Stimulated activated CD8-positive, alpha-beta memory T cell treated with anti-CD3 and anti-CD28 coated beads, Interleukin-12 subunit alpha, Interleukin-12 subunit beta, amount 100 ng/mL, for 4 hours (primary cell): ENCODE measurements at places on chromosomes 16 and 17.

GRCh38 chr17:36721560-36722120 is 120.3 kb downstream of the MRM1 start:
- no peak for DNase-seq

DNA sequence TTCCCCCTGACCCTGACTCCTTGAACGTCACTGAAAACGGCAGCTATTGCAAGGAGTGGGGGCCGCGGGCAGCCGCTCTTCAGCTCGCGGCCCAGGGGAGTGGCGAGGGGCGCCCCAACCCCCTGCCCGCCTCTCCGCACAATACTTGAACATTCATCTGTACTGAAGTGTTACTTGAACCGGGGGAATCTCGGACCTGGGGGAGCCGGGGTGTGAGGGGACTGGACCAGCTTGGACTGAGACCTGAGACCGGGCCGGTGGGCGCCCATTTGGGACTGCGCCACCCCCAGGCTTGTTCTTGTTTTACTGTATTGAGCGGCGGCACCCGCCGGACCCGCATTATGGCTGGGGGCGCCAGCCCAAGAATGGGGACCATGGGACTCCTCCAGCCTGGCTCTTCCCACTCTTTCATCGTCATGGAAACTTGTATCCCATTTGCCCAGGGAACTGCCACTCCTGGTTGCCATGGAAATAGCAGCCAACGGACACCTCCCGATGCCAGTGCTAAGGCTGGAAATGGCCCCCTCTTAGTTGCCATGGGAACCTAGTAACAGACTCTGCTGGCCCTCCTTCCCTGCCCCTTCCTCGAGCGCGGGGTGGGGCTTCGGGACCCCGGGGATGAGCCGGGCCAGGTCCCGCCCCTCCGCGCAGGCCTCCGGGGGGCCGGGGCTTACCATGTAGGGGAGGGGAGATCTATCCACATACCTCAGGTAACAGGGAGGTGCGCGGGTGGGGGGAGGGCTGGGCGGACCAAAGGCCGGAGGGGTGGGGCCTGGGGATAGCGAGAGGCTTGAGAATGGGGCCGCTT is 805 bp upstream of the ORAI3 start:
- DNase-seq: no peak

DNA sequence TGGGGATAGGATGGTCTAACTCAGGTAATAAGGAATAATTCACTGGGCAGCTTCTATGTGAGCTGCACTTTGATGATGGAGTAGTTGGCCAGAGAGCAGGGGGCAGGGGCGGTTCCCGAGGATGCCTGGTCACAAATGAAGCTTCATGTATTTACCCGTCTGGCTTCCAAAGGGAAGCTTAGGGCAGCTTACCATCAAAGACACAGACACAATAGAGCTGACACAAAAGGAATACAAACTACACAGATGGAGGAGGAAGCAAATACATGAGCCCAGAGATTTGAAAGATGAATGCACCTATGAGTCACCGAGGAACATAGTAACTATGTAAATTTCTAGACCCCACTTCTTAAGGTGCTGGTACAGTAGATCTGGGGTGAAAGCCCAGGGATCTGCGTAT is 8.7 kb upstream of the EMP2 start:
- DNase-seq: no peak

DNA sequence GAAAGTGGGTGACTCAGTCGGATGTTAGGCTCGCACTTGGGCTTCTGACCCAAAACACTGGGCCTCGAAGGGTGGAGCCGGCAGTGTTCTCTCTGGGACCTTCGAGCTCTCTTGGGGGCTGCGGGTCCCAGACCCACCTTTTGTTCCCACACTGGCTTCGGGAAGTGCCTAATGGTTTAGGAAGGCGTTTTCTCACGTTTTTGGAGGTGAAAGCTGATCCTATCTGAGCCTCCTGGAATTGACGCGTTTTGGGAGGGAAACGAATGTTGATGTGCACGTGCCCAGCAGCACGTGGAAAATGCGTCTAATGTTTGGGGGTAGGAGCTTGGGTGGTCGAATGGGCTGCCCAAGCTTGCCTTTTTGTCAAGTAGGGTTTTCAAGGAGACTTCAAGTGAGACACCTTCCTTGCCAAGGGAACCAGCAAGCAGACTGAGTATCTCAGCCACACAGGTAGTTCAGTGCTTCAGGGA is 666 bp downstream of the HGS start:
- DNase-seq: no peak

GRCh38 chr16:81544261-81544660 is 99.7 kb downstream of the CMIP start:
- DNase-seq: no peak

DNA sequence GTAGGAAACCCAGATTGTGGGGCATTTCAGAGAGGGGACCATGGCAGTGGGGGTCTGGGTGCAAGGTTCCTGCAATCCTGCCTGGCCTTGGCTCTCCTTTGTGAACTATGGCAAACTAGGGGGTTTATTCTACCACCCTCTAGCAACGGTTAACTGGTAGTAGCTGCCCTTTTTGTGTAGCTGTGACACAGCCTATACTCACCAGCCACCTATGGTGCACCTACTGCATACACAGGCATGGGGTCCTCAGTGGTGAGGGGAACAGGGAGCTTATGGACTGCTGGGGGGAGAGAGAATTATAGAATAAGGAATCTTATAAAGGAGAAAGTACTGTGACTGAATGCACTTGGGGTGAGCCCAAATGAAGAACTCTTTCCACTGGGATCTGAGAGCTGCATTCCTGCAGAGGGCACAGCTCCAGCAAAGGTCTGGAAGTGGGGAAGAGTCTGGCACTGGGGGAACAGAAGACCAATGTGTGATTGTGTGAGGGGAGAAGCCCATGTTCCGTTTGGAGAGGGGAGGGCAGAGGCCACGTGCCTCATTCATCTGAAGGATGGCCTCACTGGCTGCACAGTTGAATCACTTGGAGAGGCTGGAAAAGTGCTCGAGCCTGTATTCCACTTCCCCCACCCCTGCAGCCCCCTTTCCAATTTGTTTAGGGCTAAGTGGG is 2.1 kb downstream of the MT1X start:
- DNase-seq: no peak

- no peak for DNase-seq
Measured at GRCh38 chr16:88924834-88925539, 52.0 kb downstream of the CBFA2T3 start.

GRCh38 chr17:37813751-37814150 is 68.9 kb upstream of the HNF1B start:
- no peak for DNase-seq

GRCh38 chr17:49880291-49881053 is 32.6 kb upstream of the TAC4 start:
- DNase-seq: peak; percentile 43

DNA sequence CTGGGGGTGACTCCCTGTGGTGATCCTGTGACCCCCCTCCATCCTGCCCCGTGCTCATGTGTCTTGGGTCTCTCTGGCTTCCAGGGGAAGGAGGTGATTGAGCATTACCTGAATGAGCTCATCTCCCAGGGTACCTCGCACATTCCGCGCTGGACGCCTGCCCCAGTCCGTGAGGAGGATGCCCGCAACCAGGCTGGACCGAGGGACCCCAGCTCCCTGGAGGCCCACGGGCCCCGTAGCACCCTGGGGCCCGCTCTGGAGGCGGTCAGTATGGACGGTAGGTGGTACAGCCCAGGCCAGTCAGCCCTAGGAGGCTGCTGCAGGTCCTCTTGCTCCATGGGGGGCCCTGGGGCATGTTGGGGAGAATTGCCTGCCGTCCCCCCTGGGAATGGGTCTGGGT is 33.6 kb downstream of the SEC14L5 start:
- no peak for DNase-seq

DNA sequence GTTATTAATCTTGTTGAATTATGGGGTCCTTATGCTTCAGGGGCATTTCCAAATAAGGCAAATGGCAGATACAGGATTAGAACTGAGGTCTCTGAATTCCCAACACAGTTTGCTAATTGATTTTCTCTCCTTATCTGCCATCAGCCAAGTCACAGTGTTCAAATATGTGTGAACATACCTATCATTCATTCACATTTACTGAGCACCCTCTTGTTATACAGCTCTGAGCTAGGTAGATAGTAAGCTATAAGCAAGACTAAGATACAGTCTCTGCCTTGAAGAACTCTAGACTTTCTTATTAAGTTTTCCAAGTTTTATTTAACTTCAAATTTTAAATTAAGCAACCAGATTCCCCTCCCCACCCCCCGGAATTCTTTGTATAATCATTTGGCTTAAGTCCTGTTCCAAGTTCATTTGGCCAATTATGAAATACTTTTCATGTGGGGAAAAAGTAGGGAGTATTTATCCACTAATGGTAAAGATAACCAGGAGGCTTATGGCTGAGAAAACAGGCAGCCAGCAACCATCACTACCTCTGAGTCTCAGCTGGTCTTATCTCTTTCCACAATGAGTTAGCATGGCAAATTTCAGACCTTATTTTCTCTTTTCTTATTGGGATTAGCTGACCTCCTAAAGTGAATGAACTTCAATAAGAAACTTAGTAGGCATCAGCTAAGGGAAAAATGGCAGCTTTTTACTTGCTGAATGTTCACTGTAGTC is 31.4 kb upstream of the CORO6 start:
- no peak for DNase-seq

DNA sequence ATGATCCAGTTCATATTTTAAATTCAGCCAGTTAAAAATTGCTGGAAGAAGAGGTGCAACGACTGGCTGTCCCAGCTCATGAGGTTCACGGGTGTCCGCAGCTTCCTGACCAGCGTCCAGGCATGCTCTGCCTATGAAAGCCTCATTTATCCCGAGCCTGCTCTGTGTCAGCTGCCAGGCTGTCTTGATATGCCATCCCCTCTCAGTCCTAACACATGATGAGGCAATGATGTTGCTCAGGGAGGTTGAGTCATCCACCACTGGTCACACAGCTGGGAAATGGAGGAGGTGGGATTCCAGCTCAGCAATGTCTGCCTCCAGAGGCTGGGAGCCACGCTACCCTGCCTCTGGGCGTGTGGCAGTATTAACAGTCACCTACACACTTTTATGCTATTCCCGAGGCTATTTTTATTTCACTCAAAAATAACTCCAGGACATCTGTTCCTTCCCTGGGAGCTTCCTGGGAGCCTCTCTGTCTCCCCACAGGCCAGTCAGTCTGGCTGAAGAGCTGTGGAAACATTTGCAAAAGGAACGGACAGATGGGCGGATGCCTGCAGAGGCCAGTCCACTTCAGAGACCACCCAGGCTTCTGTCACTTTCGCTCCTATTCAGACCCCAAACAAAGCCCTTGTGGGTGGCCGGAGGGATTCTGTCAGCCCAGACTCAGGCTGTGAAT is 22.5 kb downstream of the RAB11FIP4 start:
- DNase-seq: no peak

DNA sequence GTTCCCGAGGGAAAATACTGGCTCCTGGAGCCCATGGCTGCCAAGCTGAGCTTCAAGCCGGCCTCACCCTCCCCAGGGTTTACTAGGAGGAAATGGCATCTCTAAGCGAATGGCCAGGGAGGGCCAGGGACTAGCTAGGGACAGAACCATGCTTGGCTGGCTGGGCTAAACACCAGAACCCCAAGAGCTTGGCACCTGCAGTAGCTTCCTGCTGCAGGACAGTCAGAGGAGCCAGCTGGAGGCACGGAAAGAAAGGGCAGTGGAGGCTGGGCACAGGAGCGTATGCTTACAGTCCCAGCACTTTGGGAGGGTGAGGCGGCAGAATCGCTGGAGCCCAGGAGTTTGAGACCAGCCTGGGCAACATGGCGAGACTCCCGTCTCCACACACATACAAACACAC is 33.7 kb downstream of the PEMT start:
- no peak for DNase-seq

- DNase-seq: no peak
Measured at GRCh38 chr16:48970216-48970615, 311.4 kb downstream of the CBLN1 start.

DNA sequence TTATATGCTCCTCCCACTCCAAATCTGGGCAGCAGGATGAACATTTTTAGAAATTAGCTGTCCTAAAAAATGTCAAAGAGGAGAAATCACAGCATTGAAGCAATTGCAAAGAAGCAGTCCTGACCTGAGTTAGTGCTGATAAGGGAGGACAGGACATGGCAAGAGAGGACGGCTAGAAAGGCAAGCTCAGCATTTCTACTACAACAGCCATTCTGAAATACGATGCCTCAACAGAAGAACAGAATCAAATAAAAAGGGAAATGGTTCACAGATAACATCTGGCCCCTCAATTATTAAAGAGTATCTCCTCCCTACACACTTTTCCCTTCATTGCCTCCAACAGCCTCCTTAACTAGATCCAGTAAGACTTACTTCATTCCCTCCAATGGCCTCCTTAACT is 18.3 kb downstream of the VPS53 start:
- no peak for DNase-seq

DNA sequence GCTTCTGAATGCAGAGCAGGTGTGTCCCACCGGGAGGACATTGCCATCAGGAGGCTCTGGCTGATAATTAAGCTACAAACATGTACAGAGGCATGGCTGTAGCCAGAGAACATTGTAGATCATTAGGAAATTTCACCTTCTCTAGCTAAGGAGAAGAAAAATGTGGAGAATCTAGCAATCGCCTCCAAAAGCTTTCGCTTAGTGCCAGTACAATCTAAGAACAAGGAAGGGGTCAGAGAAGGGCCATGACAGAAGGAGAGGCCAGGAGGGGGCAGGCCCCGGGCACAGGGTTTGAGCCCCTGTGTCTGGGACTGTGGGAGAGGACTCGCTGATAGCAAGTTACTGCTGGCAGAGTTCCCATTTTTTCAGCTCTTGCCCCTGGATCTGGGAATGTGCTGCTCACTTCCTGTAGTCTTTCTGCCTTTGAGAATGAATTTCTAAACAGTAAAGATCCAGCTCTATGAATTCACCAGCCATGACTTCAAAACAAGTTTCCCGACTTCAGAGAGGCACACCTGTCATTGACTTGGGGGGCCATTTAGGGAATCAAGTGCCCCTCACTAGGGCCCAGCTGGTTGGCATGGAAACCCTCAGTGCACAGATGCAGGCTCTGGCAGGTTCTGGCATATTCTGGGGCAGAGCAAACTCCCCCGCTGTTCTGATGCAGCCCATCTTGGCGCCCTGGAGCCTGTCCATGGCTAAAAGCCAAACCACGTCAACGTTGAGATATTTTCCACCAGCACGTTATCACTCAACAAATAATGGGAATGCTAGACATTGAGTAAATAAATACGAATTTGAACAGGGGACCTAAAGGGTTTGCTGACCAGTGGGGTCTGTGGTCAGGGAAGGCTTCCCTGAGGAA is 59.5 kb upstream of the CACNG4 start:
- DNase-seq: no peak

DNA sequence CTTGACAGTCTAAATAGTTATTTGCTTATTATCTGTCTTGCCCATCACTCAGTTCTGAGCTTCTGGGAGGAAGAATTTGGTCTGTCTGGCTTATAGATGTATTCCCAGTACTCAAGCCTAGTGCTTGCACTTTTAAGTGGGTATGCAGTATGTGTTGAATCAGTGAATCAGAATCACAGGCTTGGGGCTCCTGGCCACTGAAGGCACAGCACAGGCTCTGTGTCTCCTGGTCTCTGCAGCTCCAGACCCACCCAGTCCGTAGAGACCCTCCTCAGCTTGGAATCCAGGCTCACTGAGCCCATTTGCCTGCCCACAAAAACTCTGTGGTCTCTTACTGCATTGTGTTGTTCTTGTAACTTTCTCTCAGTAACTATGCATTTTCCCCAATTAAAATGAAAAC is 19.3 kb upstream of the CFAP20 start:
- DNase-seq: no peak
